CD4-positive, CD25-positive, alpha-beta regulatory T cell (primary cell): ENCODE measurements at places on chromosomes 3 and 15.

GRCh38 chr3:185402561-185402960 lies 39.6 kb downstream of the MAP3K13 start:
- DNase-seq: no peak

GRCh38 chr15:43702701-43703424 lies 9.2 kb downstream of the CKMT1A start:
- DNase-seq: no peak

DNA sequence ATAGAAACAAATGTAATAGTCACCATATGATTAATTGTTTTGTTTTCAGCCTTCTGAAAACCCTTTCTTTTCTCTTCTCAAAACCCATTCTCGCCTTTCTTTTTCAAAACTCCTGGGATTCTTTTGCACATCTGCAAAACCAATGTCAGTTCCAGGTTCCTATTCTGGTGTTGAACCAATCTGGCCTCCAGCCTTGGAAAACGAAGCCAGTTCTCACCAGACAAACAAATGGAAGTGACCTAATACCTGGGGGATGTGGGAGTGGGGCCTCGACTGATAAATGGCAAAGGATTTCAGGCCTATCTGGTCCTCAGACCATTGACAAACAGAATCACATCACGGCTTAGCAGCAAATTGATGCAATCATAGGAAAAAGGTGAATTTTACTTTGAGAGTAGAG lies 73.0 kb downstream of the COL8A1 start:
- DNase-seq: no peak

DNA sequence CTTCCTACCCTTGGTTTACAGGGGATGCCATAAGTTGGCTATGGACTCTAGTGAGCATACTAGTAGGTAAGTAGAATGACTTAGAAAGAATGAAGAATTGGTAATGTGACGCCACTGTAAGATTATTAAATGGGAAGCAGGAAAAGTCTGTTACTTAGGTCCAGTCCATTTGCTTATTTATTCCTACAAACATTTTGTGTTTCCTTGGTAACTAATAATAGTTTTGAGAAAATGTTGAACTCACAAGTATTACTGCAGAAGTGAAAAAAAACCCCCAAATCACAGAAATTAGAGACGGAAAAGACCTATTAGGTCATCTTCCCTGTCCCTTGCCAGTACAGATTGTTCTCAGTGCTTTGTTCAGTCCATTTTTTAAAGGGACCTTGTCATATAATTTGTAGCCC lies 63.5 kb downstream of the CMSS1 start:
- DNase-seq: no peak

DNA sequence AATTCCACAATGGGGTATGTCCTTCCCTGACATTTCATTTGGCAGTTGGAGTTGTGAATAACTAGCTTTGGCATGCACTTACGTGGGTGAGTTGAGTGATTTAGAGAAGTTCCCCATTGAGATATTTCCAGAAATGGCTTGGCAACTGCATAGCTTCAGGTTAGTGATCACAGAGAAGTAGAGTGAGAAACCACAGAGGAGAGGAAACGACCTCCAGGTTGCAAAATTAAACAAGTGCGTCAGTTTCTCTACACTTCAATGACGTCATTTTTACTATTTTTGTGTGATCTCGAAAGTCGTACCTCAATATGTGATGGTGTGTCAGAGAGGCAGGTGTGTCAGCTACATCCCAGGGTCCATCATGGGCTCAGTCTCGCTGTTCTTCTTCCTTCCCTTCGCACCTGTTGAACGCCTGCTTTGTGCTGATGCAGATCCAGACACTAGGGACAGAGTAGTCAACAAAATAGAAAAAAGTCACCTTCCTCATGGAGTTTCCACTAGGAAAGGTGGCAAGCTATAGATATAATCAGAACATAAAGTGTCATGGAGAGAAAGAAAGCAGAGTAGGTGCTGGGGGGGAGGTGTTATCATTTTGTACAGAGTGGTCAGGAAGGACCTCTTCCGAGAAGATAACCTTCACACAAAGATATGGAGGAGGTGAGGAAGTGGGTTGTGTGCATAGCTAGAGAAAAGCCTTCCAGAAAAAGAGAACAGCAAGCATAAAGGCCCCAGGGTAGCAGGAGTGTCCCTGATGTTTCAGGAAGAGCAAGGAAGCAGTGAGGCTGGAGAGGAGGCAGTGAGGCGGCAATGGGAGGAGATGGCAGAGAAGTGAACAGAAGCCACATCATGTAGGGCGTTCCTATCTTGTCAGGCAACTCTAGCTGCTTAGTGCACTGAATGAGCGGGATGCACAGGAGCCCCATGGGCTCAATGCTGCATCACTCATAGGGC lies 75.6 kb downstream of the MCTP2 start:
- DNase-seq: no peak

- DNase-seq: peak; percentile 57
Observed at GRCh38 chr3:51311055-51311454, 74.0 kb upstream of the MANF start.

GRCh38 chr3:52136513-52136912 lies 17.7 kb downstream of the POC1A start:
- DNase-seq: no peak

DNA sequence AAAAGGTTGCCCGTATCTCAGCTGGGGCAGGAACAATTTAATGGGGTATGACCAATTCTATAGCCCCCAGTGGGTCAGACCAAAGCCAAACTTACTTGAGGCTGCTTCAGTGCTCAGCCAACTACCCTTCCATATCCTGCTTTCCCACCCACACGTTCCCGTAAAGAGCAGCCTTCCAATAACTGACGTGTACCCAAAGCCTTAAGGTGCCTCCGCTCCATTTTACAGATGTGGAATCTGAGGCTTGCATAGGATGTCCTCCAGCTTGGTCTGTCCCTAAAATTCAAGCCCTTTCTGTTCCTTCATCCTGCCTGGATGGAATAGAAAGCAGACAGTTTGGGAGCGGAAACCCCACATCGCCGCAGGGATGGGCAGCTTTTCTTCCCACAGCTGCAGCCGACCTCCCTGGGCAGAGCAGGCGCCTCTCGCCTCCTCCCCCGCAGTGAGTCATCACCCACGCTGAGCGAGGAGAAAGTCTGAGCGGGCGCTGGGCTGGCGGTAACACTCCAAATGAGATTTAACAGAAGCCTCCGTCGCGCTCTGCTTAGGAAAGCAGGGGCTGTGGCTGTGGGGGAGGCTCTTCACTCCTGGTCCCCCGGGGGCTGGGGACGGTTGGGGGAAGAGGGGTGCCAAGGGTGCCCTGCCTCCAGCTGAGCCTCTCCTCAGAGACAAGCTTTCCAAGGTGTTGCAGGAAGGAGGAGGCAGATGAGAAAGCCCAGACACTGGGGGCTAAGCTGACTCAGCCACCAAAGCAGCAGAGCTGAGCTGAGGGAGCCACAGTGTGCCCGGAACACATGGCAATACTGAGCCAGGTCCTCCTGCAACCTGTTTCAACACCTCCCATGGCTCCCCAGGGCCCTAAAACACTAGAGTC lies 57.8 kb upstream of the HRH1 start:
- no peak for DNase-seq

GRCh38 chr15:29345549-29346525 lies 76.2 kb upstream of the NSMCE3 start:
- DNase-seq: no peak

DNA sequence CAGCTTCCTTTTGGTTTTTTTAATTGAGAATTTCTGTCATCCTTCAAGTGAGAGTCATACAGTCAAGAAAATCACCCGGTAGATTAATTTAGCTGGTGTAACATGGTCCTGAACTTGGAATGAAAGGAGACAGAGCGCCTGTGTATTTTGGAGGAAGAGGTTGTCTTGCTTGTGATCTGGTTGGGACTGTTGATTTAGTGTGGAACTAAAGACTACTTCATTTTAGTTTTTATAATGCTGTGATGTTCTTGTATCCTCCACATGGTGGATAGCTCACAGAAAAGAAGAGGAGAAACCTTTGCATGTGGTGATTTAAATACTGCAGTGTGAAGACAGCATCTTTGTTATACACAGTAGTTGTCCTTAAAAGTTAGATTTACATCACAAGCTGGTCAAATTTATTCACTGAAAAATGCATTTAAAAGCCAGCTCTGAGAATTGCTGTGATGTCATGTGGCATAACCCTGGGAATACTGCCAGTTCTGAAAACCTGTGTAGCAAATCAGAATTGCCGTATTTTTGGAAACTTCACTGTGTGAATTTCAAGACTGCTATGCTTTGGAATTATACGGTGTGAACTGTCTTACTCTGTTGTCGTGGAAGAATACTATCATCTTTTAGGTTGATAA lies 268.5 kb downstream of the PTPRG start:
- DNase-seq: no peak

GRCh38 chr3:144683065-144683464 lies 711.4 kb downstream of the DIPK2A start:
- DNase-seq: no peak
